Retinal pigment epithelial cell (primary cell): ENCODE measurements at places on chromosomes 4 and X.
A peak's percentile ranks its signal among the peaks of the same experiment; 100 is the strongest.

GRCh38 chr4:27148211-27148895 is 287.7 kb downstream of the STIM2 start:
- no peak for DNase-seq

GRCh38 chr4:172962564-172963353 is 205.9 kb upstream of the GALNT7 start:
- DNase-seq = no peak

DNA sequence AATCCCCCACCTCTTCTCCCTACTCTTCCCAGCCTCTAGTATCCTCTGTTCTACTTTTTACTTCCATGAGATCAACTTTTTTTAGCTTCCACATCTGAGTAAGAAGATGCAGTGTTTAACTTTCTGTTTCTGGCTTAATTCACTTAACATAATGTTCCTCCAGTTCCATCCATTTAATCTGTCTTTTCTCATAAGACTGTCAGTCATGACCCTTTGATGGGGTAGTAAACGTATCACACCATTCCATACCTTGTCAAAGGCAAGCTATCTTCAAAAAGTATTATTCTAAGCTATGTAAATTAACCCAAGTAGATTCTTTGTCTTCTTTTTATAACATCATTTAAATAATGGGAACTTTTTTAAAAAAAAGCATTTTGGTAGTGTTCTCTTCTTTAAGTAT is 15.0 kb upstream of the GBA3 start:
- no peak for DNase-seq

- no peak for DNase-seq
Observed at GRCh38 chr4:71460371-71460770, 121.6 kb downstream of the SLC4A4 start.

DNA sequence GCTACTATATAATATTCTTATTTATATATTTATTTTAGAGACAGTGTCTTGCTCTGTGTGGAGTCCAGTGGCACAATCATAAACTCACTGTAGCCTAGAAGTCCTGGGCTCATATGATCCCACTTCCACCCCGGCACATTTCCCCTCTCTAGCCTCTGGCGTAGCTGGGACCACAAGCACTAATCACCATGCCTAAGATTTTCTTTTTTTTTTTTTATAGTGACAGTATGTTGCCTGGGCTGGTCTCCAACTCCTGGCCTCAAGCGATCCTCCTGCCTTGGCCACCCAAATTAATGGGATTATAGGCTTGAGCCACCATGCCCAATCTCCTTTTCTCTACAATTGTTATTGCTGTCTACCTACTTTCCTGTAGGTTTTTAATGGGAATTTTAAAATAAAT is 74.1 kb upstream of the BMP3 start:
- no peak for DNase-seq

GRCh38 chr4:8541981-8542715 is 38.0 kb upstream of the GPR78 start:
- DNase-seq = no peak

GRCh38 chr4:159823743-159824142 is 720.9 kb downstream of the RAPGEF2 start:
- DNase-seq = peak; percentile 68

DNA sequence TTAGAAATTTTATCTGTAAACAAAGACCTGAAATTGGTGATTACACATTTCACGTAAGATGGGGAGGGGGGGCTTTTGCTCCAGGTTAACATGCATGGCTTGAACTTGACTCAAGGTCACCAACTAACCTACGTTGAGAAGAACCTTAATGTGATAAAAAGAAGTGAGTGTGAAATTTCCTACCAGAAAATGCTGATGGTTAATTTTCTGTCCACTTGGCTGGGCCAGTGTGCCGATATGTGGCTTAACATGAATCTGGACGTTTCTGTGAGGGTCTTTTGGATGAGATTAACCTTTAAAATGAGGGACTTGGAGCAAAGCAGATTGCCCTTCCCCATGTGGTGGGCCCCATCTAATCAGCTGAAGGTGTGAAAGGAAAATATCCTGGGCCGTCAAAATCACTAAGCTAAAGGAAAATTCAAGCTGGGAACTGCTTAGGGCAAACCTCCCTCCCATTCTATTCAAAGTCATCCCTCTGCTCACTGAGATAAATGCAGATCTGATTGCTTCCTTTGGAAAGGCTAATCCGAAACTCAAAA is 107.3 kb upstream of the ENPP6 start:
- no peak for DNase-seq
